ENCODE measurements at places on chromosomes 3 and 15. TPM values are rescaled to one million over a fixed set of nuclear protein-coding genes. Genes with fewer than 3 reads are reported as not detected.

The CASR gene
- total RNA-seq = 0.74 TPM

The RBMS3 gene
- total RNA-seq = 136 TPM

The KNG1 gene
- not detected for total RNA-seq

The P2RY1 gene
- total RNA-seq = 23.7 TPM

The SAMMSON gene
- 0.21 TPM for total RNA-seq

The MCF2L2 gene
- total RNA-seq = 3.6 TPM

The BSN gene
- 0.48 TPM for total RNA-seq

The PIF1 gene
- total RNA-seq = 4.1 TPM

The MASP1 gene
- total RNA-seq = 4.9 TPM

The IGF2BP2 gene
- 42.7 TPM for total RNA-seq

The LRRC2 gene
- total RNA-seq = 4.3 TPM

The IL5RA gene
- 0.69 TPM for total RNA-seq

The FAM174B gene
- total RNA-seq = 26.1 TPM

The C3orf22 gene
- total RNA-seq = not detected

The ERICH6 gene
- 0.21 TPM for total RNA-seq

The SLCO3A1 gene
- 4.4 TPM for total RNA-seq

The CCR9 gene
- not detected for total RNA-seq

The TM4SF18 gene
- total RNA-seq = 33.4 TPM

The SIDT1 gene
- total RNA-seq = 25.7 TPM

The ADCY5 gene
- total RNA-seq = 25.1 TPM

The CPN2 gene
- total RNA-seq = not detected

The PSTPIP1 gene
- 1.2 TPM for total RNA-seq

The SYNPR gene
- 0.95 TPM for total RNA-seq

The MAGEL2 gene
- 5.0 TPM for total RNA-seq

The SEMA3B gene
- total RNA-seq = 63.4 TPM

The ILDR1 gene
- 1.2 TPM for total RNA-seq

The EPB42 gene
- 1.8 TPM for total RNA-seq

The EPHA3 gene
- total RNA-seq = 158 TPM

The HRG gene
- total RNA-seq = not detected

The OIP5 gene
- 6.1 TPM for total RNA-seq

The MYO5C gene
- 11.6 TPM for total RNA-seq

The RGMA gene
- 3.4 TPM for total RNA-seq

The GFM1 gene
- total RNA-seq = 63.1 TPM

The CFAP100 gene
- not detected for total RNA-seq

The CTSH gene
- total RNA-seq = 250 TPM

The GTF2A2 gene
- 37.9 TPM for total RNA-seq

The OSTN gene
- 13.9 TPM for total RNA-seq
